ENCODE measurements at places on chromosomes 12 and 14.

GRCh38 chr12:109202770-109203169, 86.4 kb downstream of the ACACB start:
- DNase-seq = no peak

- no peak for DNase-seq
Measured at GRCh38 chr14:103122947-103123633, at the start of gene TNFAIP2. TNFAIP2 (plus strand) TSS chr14:103123461; CDS start chr14:103126458, 2,997 bp downstream.

DNA sequence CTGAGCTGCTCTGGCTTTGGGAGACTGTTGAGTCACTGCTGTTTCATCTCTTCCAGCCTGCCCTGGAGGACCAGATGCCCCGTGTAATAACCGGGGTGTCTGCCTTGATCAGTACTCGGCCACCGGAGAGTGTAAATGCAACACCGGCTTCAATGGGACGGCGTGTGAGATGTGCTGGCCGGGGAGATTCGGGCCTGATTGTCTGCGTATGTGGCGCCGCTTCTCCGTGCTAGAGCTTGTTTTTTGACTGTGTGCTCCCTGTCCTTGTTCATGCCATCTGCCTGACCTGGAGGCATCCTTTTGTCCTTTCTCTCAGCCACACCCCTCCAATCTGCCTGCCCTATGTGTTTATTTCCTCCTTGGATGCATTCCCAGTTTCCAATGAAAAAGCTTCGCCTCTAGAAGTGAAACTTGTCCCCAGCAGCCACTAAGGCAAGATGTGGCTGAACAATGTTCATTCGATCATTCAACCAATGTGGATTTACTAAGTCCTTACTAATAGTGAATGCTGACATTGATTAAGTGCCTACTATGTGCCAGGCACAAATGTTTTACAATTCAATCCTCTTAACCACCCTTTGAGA, 98.6 kb downstream of the NT5DC3 start:
- peak; percentile 17 for DNase-seq

GRCh38 chr14:32019276-32019675, 57.8 kb upstream of the ARHGAP5 start:
- DNase-seq = no peak

DNA sequence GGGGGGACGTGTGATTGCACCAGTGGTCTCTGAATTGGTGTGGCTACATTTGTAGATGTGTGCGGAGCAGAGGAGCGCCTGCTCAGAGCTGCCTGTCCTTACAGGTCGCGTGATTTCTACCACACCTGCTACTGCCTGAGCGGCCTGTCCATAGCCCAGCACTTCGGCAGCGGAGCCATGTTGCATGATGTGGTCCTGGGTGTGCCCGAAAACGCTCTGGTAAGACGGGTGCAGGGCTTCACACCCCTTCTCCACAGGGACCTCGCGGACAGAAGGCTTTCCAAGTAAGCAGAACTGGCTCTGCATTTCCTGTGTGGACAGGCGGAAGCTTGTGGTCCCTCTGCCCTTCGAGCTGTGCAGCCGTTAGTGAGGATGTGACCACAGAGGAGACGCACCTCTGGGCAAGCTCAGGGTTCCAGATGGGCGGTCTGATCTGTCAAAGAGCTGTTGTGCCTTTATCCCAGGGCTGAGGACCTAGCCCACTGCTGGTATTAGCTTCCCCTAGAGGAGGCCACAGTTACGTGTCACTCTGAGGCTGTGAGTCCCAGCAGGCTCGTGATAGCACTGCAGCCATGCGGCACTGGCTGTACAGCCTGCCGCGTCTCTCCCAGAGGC, 47.7 kb downstream of the MAX start:
- no peak for DNase-seq

Data from BJ (cell line).